T-helper 22 cell (primary cell): ENCODE measurements at places on chromosomes 2 and 18.

DNA sequence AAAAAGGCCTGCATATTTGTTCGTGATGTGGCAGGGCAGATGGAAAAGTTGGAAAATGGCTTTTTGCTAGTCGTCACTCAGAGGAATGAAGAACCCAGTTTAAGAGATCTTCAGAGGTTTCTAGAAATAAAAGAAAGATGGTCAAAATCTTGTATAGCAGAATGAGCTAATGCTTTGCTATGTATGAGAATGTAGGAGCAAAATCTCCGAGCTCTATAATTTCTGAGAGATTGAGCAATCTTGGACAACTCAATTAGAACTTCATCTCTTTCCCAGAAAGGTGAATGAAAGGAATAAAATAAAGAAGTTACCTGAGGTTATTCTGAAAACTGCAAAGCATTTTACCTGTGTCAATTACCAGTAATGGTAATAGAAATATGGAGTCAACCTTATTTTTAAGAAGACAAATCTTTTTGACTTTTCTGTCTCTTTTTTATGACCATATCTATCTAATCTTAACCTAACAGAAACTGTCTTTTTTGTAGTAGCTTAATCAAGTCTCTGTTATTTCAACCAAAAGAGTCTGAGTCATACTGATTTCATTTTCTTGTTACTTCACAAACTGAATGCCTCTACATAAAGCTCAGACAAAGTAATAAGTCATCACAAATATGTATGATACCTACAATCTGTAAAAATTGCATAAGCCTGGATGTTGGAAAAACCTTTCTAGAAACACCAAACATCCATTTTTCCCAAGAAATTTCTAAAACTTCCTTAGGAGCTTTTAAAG is 32.5 kb downstream of the CCDC68 start:
- DNase-seq = no peak

DNA sequence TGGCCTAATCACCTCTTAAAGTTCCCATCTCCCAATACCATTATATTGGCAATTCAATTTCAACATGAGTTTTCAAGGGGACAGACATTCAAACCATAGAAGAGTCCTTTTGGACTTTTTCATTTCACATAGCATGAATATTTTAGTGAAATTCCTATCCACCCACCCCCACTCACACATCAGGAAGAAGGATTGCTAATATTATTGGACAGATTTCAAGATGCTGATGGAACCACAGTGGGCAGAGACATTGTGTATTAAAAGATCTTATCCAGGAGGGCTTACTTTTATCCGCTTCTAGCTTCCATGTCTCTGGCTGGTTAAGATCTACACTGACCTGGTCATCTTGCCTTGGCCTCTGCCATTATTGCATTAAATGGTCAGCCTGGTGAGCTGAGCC is 297.4 kb upstream of the ACVR2A start:
- DNase-seq = no peak

DNA sequence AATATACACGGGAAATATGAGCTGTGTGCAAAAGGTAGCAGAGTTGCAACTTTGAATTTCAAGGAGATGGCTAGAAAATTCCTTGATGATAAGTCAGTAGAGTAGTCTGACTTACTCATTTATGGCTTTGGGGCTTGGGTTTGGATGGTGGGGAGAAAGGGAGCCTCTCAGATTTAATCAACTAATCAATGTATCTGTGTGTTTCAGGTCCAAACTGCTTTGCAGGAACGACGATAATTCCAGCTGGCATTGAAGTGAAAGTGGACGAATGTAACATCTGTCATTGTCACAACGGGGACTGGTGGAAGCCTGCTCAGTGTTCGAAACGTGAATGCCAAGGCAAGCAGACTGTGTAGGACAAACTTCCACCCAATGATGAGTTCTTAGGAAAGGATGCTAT is 164.6 kb downstream of the VWC2L start:
- DNase-seq = no peak

DNA sequence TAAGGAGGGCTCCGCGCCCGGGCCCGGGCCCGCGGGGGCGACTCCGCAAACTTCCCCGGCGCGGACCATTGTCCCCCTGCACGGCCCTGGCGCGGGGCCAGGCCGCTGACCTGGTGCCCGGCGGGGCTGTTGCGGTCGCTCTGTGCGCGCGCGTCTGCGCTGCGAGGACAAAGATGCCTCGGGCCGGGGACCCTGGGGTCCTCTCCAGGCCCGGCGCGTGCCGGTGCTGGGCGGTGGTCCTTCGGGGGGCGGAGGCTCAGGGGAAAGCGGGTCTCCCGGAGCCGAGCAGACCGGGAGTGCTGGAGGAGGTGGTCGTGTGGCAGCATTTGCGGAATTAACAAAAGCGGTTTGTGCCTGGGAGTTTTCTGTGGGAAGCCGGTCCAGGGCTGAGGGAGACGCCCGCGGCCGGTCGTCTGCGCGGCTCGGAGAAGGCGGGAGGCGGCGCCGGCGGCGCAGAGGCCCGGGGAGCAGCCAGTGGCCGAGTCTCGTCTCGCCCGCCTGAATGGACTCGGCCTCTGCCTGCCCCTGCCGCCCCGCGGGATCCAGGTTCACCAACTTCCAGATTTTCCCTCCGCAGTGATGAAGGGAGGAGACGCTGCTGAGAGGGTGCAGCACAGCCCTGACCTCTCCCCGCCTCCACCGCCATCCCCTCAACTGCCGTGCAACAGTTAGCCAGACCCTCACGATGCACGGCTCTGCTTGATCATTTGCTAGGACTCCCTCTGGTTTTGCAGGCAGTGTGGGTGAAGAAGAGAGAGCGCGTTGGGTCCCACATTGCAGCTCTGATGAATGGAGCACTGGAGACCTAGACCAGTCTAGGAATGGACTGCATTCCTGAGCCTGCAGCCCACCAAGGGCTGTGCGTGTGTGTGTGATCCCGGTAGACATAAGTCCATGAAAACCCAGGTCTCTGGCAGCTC is 705 bp downstream of the EFR3B start:
- DNase-seq = no peak

GRCh38 chr2:18154812-18155211 is 276.3 kb downstream of the KCNS3 start:
- no peak for DNase-seq
